ENCODE measurements at places on chromosomes 4 and X.

GRCh38 chrX:103376979-103377324 lies 614 bp downstream of the BEX3 start:
- peak; percentile 41 for DNase-seq

DNA sequence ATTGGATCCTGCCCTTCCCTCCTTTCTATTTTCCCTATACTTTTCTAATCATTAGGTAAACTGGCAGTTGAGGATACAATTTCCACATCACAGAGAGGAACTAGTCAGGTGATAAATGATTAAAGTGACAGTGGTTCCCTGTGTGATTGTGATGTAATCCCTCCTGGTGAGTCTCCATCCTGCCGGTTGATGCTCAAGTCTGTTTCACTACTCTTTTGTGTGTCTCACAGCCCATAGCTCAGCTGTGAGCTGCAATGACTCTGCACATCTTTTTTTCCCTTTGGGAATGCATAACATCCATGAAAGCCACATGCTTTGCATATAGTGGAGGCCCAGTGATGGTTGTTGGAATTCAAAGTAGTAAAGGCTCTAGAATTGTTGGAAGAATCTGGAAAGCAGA lies 60.4 kb downstream of the CCNI start:
- DNase-seq, result peak; percentile 85

DNA sequence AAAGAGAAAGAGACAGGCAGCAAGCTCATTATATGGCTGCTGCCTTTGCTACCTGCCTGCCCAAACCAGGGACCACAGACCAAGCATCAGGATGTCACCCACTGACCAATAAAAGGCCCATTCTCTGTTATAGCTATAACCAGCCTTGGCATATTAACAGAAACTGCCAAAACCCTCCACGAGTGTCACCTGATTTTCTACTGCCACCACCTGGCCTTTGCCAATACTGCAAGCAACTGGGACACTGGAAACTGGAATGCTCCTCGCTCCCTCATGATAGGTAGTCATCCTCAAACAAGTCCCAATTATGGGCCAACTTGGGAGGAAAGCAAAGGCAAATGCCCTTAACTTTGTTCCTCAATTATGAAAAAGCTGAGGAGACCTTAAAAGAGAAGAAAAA lies 76.0 kb downstream of the SPIN4 start:
- peak; percentile 28 for DNase-seq

DNA sequence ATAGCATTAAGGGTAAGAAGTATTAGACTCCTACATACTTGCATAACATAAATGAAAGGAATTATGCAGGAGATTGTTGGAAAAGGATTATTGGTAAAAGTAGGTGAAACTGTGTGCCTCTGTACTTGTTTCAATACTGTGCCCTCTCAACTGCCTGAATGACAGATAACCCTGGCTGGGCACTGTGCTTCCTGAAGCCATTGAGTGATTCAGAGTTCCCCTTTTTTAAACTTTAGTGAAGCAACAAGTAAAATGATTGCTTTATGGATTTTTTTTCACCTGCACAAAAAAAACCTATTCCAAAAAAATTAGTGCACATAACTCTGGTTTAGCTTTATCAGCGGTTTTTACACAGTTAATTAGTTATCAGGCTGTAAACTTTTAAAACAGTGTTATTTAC lies 204.8 kb downstream of the TRAM1L1 start:
- no peak for DNase-seq

- DNase-seq, result no peak
Measured at GRCh38 chr4:117908306-117909207, 125.7 kb upstream of the NDST3 start.

DNA sequence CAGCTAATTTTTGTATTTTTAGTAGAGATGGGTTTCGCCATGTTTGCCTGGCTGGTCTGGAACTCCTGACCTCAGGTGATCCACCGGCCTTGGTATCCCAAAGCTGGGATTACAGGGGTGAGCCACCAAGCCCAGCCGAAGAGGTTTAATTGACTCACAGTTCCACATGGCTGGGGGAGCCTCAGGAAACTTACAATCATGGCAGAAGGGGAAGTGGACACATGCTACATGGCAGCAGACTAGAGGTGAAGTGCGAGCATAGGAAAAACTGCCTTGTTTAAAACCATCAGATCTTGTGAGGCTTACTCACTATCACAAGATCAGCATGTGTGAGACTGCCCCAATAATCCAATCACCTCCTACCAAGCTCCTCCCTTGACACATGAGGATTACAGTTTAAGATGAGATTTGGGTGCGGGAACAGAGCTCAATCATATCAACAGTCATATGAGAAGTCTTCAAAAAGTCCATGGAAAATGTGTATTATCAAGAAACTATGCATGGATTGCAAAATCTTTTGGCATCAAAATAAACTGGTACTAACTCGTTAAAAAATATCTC lies 25.8 kb upstream of the RPL39 start:
- no peak for DNase-seq

- DNase-seq, result peak; percentile 47
Measured at GRCh38 chr4:2817701-2818350, 24.9 kb downstream of the SH3BP2 start.

- no peak for DNase-seq
Measured at GRCh38 chr4:6198768-6199421, 1.5 kb downstream of the JAKMIP1 start.

- DNase-seq, result no peak
Measured at GRCh38 chr4:121411151-121411744, 30.4 kb upstream of the QRFPR start.

- DNase-seq, result no peak
Measured at GRCh38 chr4:105345838-105346237, 128.0 kb downstream of the PPA2 start.

GRCh38 chrX:44060221-44060620 lies 87.0 kb upstream of the NDP start:
- no peak for DNase-seq

DNA sequence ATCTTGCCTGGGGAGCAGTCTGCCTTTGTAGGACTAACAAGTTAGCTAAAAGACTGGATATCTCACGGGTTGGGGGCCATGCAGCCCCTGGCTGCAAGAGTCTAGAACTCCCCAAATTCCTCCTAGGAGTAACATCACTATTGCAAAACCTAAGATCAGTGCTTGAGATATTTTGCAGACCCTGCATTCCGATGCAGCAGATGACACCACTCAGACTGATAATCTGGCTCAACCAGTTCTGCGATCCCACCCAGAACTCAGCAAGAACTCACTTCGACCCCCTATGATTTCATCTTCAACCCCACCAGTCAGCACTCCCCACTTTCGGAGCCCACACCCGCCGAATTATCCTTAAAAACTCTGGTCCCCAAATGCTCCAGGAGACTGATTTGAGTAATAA lies 834.0 kb downstream of the C4orf33 start:
- no peak for DNase-seq

DNA sequence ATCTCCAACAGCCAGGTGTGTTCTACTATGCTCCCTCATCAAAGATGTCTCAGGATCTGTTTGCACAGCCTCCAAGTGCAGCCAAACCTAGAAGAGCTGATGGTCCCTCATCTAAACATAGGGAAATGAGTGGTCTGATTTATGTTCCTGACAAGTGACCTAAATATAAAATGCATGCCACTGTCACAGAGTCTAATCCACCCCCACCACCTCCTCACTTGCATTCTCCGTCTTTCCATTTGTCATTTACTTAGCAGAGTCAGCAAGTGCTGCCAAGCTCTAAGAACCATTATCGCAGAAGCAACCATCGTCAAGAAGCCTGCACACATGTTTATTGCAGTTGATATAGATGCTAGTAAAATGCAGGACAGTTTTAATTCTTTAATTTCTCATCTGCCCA lies 33.1 kb upstream of the VCX3A start:
- DNase-seq, result no peak

DNA sequence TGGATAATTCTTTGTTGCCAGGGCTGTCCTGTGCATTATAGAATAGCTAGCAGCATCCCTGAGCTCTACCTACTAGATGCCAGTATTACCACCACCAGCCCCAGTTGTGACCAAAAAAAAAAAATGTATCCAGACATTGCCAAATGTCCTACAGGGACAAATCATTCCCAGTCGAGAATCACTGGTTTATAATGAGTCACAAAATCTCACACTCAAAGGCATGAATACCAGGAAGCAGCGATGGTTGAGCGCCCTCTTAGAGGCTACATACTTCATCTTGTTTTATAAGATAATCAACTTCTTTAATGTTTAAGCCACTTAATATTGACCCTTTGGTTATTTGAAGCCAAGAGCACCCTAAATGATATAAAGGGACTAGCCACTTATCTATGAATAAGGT lies 297.3 kb downstream of the DHX15 start:
- DNase-seq, result no peak

- DNase-seq, result no peak
Measured at GRCh38 chrX:150762258-150763165, 69.3 kb downstream of the MTMR1 start.

DNA sequence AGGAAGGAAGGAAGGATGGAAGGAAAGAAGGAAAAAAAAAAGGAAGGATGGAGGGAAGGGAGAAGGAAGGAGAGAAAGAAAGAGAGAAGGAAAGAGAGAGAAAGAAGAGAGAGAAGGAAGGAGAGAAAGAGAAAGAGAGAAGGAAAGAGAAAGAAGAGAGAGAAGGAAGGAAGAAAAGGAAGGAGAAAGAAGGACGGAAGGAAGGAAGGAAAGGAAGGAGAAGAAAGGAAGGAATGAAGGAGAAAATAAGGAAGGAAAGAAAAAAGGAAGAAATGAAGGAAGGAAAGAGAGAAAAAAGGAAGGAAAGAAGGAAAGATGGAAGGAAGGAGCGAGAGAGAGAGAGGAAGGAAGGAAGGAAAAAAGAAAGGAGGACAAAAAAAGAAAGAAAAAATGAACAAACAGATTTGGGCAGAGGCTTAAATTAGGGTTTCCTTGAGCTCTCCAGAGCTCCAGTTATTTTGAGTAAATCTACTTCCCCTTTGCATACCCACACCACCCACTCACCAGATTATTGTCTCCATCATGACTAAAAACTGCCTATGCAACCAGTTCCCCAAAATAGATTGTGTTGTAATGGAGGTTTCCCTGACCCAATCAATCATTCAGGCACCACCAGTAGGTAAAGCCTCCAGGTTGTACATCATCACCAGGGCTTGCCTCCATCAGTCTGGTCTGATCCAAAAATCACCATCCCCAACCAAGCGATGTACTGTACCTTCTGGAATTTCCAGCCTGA lies 1722.9 kb upstream of the PCDH10 start:
- no peak for DNase-seq

DNA sequence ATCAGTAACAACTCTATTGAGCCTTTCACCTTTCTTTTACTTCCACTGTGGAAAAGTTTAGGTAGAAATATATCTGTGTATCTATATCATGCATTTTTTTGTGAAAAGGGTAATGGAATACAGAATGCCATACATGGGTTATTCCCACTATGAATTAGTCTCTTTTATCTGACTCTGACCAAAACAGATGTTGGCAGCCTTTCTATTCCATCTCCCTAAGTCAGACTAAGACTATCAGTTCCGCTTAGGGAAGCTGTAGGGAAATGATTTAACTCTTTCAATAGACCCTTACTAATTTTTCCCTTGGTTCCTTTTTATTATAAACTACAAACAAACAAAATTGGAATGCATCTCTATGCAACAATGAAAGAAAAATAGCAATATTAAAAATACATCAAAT lies 92.3 kb upstream of the LEF1 start:
- no peak for DNase-seq

DNA sequence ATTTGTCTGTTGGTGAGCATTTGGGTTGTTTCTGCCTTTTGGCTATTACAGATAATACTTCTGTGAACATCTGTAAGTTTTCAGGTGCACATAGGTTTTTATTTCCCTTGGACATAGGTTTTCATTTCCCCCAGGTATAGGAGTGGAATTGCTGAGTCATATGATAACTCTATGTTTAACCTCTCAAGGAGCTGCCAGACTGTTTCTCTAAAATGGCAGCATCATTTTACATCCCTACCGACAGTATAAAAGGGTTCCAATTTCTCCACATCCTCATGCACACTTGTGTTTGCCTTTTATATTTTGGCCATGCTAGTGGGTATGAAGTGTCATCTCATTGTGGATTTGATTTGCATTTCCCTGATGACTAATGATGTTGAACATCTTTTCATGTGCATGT lies 53.5 kb downstream of the TMEM164 start:
- DNase-seq, result peak; percentile 6

DNA sequence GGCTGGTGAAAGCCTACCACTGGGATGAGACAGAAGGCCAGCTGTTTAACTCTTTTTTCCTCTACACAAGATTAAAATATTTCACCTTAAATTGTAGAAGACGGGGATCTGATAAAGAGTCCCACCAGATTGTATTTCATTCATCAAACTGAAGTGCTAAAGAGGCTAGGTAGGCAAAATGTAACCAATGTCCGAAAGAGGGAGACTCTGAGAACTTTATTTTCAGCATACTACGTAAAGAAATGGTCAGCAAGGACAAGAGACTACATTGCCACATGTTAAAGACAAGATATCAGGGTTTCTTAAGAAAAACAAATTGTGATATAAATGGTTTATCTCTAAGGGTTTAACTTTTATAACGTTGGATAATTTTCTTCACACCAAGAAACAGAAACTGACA lies 71.6 kb upstream of the INPP4B start:
- no peak for DNase-seq

GRCh38 chr4:108717386-108717785 lies 45.5 kb downstream of the ETNPPL start:
- DNase-seq, result no peak

GRCh38 chrX:131083510-131084142 lies 25.5 kb downstream of the ARHGAP36 start:
- no peak for DNase-seq

GRCh38 chrX:8815460-8816065 lies 14.4 kb upstream of the FAM9A start:
- DNase-seq, result peak; percentile 66
